Hematopoietic multipotent progenitor cell (in vitro differentiated cells): ENCODE measurements at places on chromosomes 5 and 9. TPM values are rescaled to one million over a fixed set of nuclear protein-coding genes. Genes with fewer than 3 reads are reported as not detected.
A peak's percentile ranks its signal among the peaks of the same experiment; 100 is the strongest.

Gene F2RL1
- total RNA-seq, result 50.9 TPM

DNA sequence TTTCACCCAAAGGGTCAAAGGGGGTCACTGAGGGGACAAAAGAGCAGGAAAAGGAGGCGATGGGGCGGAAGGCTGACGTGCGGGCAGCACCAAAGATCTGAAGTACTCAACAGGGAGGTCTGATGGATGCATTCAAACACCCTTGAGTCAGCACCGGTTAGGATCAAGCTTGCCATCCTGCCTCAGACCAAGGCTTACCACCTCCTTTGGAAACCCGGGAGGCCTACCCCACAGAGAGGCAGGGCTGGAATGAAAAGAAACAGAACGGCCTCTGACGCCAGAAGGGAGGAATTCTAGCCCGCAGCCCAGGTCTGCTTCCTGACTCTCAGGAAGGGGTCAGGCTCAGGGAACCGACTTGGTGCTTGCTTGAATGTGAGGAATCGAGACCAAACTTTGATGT lies 125.6 kb downstream of the PAPPA start:
- no peak for DNase-seq

DNA sequence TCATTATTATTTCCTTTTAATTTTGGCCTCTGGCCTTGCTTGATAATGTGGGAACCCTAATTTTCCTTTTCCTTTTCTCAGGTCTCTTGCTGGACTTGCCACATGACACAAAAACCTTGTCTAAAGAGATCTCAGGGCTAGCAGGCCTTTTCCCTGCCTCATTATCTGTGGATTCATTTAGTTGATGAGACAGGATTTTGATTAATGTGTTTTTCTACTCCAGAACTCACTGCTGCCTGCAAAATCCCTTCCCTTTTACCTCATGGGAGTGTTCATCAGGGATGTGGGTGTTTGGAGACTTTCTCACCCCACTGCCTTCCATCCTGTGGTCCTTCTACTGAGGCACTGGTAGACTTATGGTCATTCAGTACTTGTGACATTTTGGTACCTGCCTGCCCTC lies 56.2 kb upstream of the MAMDC2 start:
- no peak for DNase-seq

GRCh38 chr5:94432499-94432898 lies 185.9 kb downstream of the KIAA0825 start:
- DNase-seq, result no peak

DNA sequence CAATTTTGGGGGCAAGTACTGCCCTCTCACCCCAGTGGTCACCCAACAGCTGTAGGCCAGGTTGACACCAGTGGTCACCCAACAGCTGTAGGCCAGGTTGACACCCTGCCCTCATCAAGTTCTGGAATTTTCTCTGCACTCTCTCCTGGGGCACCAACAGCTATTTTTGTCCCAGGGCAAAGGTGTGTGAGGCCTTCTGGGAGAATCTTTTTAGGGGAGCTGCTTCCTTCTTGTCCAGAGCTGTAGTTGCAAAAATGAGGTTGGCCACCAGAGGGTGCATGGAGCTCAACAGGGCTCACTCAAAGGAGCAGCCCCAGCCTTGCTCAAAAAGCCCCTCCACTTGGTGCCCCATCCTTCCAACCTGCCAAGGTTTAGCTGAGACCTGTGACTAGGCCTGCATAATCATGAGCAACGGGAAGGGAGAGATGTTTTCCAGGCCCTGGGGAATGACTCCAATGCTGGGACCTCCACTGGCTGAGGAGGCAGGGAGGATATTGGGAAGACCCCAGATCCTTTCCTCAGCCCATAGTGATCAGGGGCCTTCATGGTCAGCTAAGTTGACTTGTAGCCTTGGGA lies 10.6 kb upstream of the P4HA2 start:
- peak; percentile 17 for DNase-seq

DNA sequence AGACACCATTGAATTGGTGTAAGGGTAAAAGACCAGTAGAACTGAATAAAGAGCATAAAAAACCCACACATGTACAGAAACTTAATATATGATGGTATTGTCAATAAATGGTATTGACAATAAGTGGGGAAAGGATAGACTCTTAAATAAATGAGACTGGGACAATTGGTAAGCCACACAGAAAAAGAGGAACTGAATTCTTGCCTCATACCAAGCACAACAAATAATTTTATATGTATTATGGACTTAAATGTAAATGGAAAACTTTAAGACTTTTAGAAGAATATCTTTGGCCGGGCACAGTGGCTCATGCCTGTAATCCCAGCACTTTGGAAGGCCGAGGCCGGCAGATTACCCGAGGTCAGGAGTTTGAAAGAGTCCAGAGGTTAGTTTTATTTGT lies 37.9 kb upstream of the PPP2CA start:
- DNase-seq, result no peak

DNA sequence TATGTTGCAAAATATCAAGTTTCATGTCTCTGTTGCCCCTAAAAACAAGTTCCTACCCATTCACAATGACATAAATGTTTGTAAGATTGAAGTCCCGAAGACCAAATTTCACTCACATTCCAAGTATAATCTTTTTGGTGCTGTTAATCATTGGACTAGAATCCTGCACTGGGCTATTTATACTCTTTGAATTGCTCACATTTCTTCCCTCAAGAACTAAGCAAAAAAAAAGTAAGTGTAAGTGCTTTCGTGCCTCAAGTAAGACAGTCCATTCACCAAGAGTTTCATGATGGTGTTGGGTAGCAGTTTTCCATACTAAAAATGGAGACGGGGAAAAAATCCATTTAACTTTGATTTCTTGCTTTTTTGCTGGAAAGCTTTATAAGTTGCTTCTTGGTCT lies 242.3 kb downstream of the EBF1 start:
- no peak for DNase-seq

DNA sequence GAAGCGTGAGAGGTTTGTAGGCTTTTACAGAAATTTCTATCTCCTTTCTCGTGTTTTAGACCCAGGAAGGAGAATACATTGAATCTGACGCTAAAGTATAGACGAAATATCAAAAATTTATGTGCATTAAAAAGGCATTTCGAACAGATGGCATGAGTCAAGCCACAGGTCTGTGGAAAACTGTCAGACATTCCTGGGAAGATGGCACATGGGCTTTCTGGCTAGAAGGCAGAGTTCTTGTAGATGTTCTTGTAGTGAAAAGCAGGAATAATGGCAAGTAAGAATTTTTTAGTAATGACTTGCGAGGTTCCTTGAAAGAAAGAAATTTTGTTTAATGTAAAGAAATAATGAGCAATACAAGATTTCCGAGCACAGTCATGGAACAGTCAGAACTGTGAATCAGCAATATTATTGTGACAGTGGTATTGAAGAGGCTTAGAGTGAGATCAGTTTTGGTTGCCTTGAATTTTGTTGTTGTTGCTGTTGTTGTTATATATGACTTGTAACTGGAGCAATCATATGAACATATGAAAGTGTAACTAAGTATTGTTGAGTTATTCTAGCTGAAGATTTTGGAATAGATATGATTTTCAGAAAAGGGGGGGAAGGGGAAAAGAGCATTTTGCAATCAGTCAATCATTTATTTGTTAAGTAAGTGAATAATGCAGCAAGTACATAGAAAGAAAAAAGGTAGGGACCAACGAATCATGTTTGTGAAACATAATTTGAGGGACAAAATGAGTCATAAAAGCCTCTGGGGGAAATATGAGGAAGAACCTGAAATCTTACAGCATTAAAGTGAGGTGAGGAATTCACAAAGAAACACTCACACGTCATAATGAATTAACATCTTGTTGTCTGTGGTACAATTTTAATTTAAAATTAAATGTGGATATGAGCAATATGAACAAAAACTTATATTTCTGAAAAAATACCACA lies 339.0 kb upstream of the CTNND2 start:
- DNase-seq, result no peak

Gene DND1
- total RNA-seq, result 0.54 TPM

DNA sequence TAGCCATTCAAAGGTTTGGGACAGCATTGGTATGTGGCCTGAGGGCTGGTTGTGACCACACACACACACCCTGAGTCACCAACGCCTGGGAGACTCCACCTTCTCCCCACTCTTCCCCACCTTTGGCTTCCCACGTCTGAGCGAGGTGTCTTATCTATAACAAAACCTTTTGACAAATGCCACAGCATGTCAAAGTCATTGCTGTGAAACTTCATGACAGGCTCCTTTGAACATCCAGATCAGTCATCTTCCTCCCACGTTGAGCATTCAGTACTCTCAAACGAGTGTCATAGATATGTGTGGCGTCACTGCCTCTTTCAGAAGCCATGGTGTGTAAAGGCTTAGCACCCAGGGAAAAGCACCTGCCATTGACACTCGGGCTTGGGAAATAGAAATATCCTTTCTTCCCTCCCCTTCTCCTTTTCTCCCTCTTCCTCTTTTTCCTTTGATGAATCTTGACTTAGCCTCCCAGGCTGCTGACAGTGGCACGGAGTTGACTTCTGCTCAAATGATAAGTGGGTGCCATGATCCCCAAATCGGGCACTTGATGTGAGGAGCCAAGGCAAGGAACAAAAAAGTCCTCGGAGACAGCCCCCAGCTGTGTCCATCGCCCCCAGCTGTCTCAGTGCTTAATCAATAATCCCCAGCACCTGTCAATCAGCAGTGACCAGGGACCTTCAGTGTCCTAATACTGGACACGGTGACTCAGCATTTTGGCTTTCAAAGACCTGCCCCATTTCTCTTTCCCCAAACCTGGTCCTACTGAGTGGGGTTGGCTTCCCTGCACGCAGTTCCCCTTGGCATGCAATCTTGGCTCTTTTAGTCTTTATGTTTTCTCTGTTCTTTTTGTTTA lies 114.8 kb downstream of the FGF18 start:
- no peak for DNase-seq
